Mesangial cell (primary cell): ENCODE measurements at places on chromosomes 2 and 18. TPM values are rescaled to one million over a fixed set of nuclear protein-coding genes. Genes with fewer than 3 reads are reported as not detected.

The UGT1A1 gene
- 0.13 TPM in 1 of 2 replicates, not detected in the other for total RNA-seq

The TUBA4B gene
- not detected in 2 replicates for total RNA-seq

The MARS2 gene
- 7.1 and 7.5 TPM in 2 replicates for total RNA-seq

The SMCHD1 gene
- total RNA-seq: 17.5 and 34.1 TPM in 2 replicates

The IL18R1 gene
- 0.49 and 0.51 TPM in 2 replicates for total RNA-seq

The DCC gene
- total RNA-seq: under 0.01 TPM in 1 of 2 replicates, not detected in the other

The SH3RF3 gene
- total RNA-seq: 6.1 and 9.1 TPM in 2 replicates

The RAB11FIP5 gene
- total RNA-seq: 29.0 and 39.8 TPM in 2 replicates

The ANTXR1 gene
- 23.1 and 40.9 TPM in 2 replicates for total RNA-seq

The SKOR2 gene
- total RNA-seq: not detected in 2 replicates

The CYS1 gene
- 3.4 and 16.9 TPM in 2 replicates for total RNA-seq

The RNF149 gene
- 23.8 and 39.4 TPM in 2 replicates for total RNA-seq

The MYCN gene
- under 0.01 and 1.1 TPM in 2 replicates for total RNA-seq

The ALS2 gene
- total RNA-seq: 15.3 and 16.2 TPM in 2 replicates

The IL1R1 gene
- 10.3 and 36.4 TPM in 2 replicates for total RNA-seq

The AKAIN1 gene
- total RNA-seq: not detected in 2 replicates

The ST3GAL5 gene
- 6.7 and 10.9 TPM in 2 replicates for total RNA-seq

The POU3F3 gene
- 0.98 and 11.3 TPM in 2 replicates for total RNA-seq

The IRS1 gene
- total RNA-seq: 17.6 and 31.4 TPM in 2 replicates

The ALK gene
- total RNA-seq: not detected in 2 replicates

The AGXT gene
- total RNA-seq: not detected in 2 replicates

The GPAT2 gene
- under 0.01 and 2.9 TPM in 2 replicates for total RNA-seq

The ZDBF2 gene
- total RNA-seq: 2.4 and 4.3 TPM in 2 replicates

The CCBE1 gene
- total RNA-seq: 5.1 and 14.0 TPM in 2 replicates

The KYNU gene
- total RNA-seq: under 0.01 TPM in 1 of 2 replicates, not detected in the other

The OSBPL6 gene
- total RNA-seq: 2.7 and 7.0 TPM in 2 replicates

The SP140 gene
- total RNA-seq: 0.25 and 0.98 TPM in 2 replicates

The C2orf74 gene
- 2.1 and 3.7 TPM in 2 replicates for total RNA-seq

The TDRD15 gene
- total RNA-seq: not detected in 2 replicates

The NDUFV2 gene
- 102 and 113 TPM in 2 replicates for total RNA-seq

The KIF3C gene
- total RNA-seq: 26.7 and 28.6 TPM in 2 replicates

The WNT10A gene
- total RNA-seq: 1.1 and 10.5 TPM in 2 replicates

The SCN3A gene
- total RNA-seq: 0.16 and 0.63 TPM in 2 replicates

The TLX2 gene
- not detected in 2 replicates for total RNA-seq

The EMILIN1 gene
- total RNA-seq: 15.2 and 79.6 TPM in 2 replicates

The CREG2 gene
- total RNA-seq: 2.8 TPM in 1 of 2 replicates, not detected in the other

The FECH gene
- 31.1 and 35.1 TPM in 2 replicates for total RNA-seq

The R3HDM1 gene
- total RNA-seq: 15.8 and 21.8 TPM in 2 replicates

The ACTG2 gene
- total RNA-seq: 1.8 and 8.6 TPM in 2 replicates

The IL36RN gene
- total RNA-seq: not detected in 2 replicates

The MC2R gene
- not detected in 2 replicates for total RNA-seq

The RBM43 gene
- total RNA-seq: 2.1 and 3.5 TPM in 2 replicates

The SLC25A52 gene
- total RNA-seq: not detected in 2 replicates

The ABCG8 gene
- not detected in 2 replicates for total RNA-seq

The SLC9A2 gene
- total RNA-seq: under 0.01 and 0.13 TPM in 2 replicates

The UGT1A3 gene
- total RNA-seq: not detected in 2 replicates
